ENCODE measurements at places on chromosomes 16 and 17.
A peak's percentile ranks its signal among the peaks of the same experiment; 100 is the strongest.

DNA sequence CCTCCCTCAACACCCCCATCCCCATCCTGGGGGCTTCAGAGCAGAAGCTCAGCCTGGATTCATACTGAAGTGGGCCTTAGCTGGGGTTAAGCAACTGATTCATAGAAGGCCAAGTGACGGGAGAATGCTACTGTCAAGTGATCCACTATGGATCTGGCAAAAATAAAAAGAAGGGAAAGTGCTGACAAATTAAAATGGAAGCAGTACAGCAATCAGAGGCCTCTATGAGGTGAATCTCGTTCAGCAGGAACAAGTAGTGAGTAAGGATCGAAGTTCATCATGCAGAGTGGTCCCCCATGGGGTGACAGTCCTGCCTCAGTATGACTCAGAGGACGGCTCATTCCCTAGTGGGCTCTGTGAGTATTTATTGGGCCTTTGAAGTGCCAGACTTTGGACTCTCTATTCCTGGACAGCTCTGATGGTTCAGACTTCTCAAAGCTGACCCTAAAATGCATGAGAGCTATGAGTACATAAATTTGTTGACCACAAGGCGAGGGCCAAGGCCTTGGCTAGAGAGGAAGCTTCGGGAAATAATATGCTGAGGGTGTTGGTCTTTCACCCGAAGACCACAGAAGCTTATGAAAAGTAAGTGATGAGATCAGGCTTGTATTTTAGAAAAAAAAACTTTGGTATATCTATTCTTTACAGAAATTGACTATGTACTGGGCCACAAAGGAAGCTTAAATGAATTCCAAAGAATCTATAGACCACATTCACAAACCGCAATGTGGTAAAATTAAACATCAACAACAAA is 5.3 kb upstream of the NSMCE1 start:
- no peak for DNase-seq

GRCh38 chr17:49760932-49761558 is 2.9 kb downstream of the FAM117A start:
- no peak for DNase-seq

DNA sequence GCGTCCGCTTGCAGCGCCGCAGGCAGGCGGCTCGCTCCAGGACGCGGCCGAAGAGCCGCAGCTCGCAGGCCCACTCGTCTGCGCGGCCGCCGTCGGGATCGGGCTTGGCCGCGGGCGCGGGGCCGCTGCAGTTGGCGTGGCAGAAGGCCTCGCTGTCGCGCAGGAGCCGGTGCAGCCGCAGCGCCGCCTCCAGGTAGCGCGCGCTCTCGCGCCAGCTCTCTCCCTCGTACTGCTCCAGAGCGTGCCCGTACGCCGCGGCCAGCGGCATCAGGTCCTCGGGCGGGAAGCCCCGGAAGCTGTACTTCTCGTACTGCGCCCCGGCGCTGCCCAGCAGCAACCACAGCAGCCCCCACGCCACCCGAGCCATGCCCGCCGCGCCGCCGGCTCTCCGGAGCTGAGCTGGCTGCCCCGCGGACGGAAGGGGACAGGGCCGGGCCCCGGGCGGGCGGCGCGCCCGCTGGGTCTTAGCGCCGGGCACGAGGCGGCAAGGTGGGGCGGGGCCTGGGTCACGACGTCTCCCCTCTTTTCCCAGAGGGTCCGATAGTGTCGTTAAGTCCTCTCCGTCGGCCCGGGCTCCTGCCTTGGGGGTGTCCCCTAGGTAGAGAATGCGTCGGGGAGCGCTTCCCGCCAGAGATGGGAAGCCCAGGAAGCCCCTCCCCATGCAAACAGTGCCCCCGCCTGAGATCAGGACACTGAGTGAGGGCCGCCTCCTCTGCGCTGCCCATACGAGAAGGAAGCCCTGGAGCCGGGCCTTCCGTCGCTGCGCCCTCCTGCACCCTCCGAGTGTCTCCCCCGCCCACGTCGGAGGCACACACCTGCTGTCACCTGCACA is at the start of gene P3H4:
Gene P3H4 (minus strand): TSS at position 401 of the 832 bp plus-strand sequence. CDS start 34 bp downstream, at position 367.
- peak; percentile 68 for DNase-seq

DNA sequence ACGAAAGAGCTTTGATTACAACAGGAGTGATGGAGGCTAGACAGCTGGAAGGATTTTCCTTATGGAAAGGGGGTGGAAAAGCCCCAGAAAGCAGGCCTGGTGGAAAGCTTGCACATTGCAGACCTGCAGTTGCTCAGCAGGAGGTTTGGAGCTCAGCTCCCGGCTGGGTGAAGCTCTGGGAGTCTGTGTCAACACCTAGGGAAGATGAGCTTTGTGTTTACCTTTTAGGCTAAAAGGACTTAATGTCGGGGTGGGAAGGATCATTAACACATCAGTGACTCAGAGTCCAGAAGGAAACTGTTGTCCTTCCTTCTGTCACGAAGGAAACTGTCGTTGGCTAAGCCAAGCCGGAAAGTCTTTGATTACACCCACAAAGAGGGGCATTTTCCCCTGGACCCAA is 48.2 kb downstream of the RAP1GAP2 start:
- no peak for DNase-seq

- DNase-seq, result no peak
Observed at GRCh38 chr16:84724606-84725309, 25.0 kb downstream of the USP10 start.

GRCh38 chr16:69166221-69166833 is 20.6 kb upstream of the SNTB2 start:
- peak; percentile 55 for DNase-seq

GRCh38 chr17:80981062-80981902 is 10.4 kb upstream of the CHMP6 start:
- DNase-seq, result no peak

- DNase-seq, result no peak
Observed at GRCh38 chr16:31094088-31094423, 541 bp downstream of the VKORC1 start.

All from stimulated activated CD4-positive, alpha-beta T cell treated with anti-CD3 and anti-CD28 coated beads, TNF-alpha, amount 100 ng/mL, for 24 hours (primary cell).